Lung (tissue), 17 donors: ENCODE measurements at places on chromosomes 3 and 15. TPM values are rescaled to one million over a fixed set of nuclear protein-coding genes. Genes with fewer than 3 reads are reported as not detected.

DNA sequence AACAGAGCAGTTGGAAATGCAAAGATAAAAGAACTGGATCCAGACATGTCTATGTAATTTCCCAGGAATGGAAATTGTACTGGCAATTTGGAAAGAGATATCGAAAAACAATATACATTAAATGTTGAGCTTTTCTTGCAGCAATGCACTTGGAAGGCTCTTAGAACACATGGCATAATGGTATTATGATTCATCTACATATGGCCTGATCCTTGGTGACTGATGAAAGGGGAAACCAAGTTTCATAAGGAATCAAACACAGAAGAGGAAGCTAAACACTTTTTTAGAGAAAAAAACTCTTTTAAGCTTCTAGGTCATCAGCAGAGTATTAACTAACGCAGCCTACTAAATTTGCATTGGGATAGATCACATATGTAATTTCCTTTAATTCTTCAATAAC, 12.4 kb upstream of the GREM1 start:
- no peak for DNase-seq
- H3K27ac ChIP-seq, result no peak overlapping the region
- H3K4me1 ChIP-seq, result no peaks in the 10 kb centered on the region
- H3K36me3 ChIP-seq, result no peaks in the 10 kb centered on the region
- H3K4me3 ChIP-seq, result no peak overlapping the region

Gene CTXN2
- total RNA-seq, result not detected

- no peaks in the 10 kb centered on the region for H3K4me1 ChIP-seq
- no peaks in the 10 kb centered on the region for H3K27me3 ChIP-seq
- peak; percentile 88 for DNase-seq
- no peaks in the 10 kb centered on the region for H3K36me3 ChIP-seq
Measured at GRCh38 chr3:106327696-106328025, 458.8 kb upstream of the CBLB start.

- H3K27me3 ChIP-seq, result no peaks in the 10 kb centered on the region
- no peaks in the 10 kb centered on the region for H3K4me1 ChIP-seq
- DNase-seq, result no peak
- no peaks in the 10 kb centered on the region for H3K36me3 ChIP-seq
- H3K4me3 ChIP-seq, result no peak overlapping the region
Measured at GRCh38 chr15:49712162-49712561, 91.3 kb downstream of the DTWD1 start.

Gene ABI3BP
- 86.7 TPM for total RNA-seq

DNA sequence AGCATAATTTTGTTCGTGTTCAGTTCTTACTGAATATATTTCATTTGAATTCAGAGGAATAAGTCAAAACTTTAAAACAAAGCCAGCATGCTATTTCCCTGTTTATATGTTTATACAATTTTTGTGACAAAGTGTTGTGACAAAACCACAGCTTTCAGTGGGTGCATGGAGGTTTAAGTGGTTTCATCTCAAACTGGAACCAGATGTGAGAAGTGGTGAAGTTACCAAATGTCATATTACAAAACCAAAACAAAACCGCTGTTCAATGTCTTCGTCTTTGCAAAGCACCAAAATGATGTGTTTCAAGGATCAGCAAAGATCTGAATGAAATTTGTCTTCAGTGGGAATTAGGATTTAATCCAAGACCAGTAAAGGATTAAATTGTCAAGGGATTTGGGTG, 59.3 kb upstream of the OSTN start:
- H3K4me3 ChIP-seq, result no peak overlapping the region
- H3K27ac ChIP-seq, result no peak overlapping the region
- no peaks in the 10 kb centered on the region for H3K4me1 ChIP-seq
- H3K27me3 ChIP-seq, result no peaks in the 10 kb centered on the region
- no peaks in the 10 kb centered on the region for H3K36me3 ChIP-seq
- DNase-seq, result no peak

DNA sequence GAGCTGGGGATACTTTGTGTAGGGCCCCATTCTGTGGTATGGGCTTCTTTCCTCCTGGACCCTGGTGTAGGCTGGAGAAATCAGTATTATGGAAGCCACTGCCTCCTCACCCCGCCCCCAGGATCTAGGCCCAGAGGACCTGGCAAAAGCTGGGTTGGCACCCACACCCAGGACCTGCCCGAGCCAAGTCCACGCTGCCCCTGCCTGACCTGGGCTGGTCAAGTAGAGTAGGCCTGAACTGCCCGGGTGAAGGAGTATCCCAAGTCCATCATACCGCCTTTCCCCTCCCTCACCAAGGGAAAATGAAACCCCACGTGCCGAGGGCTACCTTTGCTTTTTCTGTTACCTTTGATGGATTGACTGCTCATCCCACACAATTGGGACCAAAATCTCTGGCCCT, 37.7 kb upstream of the TRAK1 start:
- H3K4me3 ChIP-seq, result no peak overlapping the region
- no peaks in the 10 kb centered on the region for H3K36me3 ChIP-seq
- no peaks in the 10 kb centered on the region for H3K27me3 ChIP-seq
- peaks cover 14% of the 10 kb centered on the region for H3K4me1 ChIP-seq
- no peak for DNase-seq

- H3K27ac ChIP-seq, result peak overlapping the region; percentile 24
- H3K27me3 ChIP-seq, result no peaks in the 10 kb centered on the region
- H3K4me3 ChIP-seq, result no peak overlapping the region
- no peaks in the 10 kb centered on the region for H3K36me3 ChIP-seq
- peaks cover 16% of the 10 kb centered on the region for H3K4me1 ChIP-seq
- peak; percentile 40 for DNase-seq
Measured at GRCh38 chr3:194691481-194692283, 6.0 kb downstream of the FAM43A start.

Gene GNL3
- total RNA-seq, result 84.6 TPM

Gene ZBTB47
- total RNA-seq, result 8.6 TPM

DNA sequence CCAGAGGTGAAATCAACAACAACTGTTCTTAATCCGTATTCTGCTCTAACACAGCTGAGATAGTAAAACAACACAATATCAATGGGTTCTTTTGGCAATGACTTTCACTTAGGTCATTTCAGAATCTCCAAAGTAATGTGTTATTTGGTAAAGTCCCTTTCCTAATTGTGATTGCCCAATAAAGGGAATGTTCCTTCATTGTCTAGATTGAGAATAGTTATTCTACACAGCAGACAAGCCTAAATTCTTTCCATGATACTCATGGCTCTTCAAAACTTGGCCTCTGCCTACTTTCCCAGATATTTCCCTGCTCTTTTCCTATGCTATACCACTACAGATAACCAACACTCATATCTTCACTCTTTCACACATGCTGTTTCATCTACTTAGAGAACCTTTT, 219.8 kb downstream of the FMN1 start:
- H3K4me1 ChIP-seq, result no peaks in the 10 kb centered on the region
- no peak overlapping the region for H3K27ac ChIP-seq
- H3K4me3 ChIP-seq, result no peak overlapping the region
- DNase-seq, result no peak
- H3K27me3 ChIP-seq, result peaks cover 4% of the 10 kb centered on the region

DNA sequence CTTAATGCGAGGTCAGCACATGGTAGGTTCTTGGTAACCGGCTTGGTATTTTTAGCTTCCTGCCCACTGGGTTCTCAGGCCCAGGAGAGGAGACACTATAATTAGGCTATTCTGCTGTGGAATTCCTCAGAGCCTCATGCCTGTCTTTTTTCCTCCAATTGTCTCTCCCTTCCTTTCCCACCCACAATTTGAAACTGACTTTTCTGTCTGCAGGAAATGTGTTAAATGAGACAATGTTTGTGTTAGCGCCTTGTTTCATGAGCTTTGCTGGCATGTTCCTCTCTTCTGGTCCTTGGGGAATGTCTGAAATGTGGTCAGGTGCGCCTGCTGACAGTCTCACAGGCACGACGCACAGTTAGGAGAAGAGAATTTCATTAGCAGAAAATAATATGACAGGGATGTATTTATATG, 223.6 kb upstream of the CTNNB1 start:
- no peak overlapping the region for H3K4me3 ChIP-seq
- H3K27me3 ChIP-seq, result no peaks in the 10 kb centered on the region
- H3K27ac ChIP-seq, result no peak overlapping the region
- DNase-seq, result peak; percentile 22
- H3K4me1 ChIP-seq, result peaks cover 9% of the 10 kb centered on the region

DNA sequence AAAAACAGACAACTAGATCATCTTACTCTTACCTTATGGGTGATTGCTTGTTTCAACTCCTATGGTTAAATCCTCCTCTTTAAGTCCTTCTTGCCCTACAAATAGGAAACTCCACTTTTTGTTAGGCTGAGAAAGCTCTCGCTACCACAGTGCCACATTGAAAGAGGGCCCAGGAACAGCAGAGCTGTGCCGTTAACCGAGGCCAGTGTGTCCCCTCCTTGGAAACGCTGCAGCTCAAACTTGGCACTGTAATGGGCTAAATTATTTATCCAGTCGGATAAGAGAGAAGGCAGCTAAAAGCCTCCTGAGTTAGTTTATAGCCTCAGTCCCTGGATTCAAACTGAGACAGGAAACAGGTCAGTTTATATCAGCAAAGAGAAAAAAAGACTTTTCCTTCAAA, 46.1 kb downstream of the KBTBD12 start:
- H3K27me3 ChIP-seq, result no peaks in the 10 kb centered on the region
- H3K4me3 ChIP-seq, result no peak overlapping the region
- peaks cover 2% of the 10 kb centered on the region for H3K4me1 ChIP-seq

DNA sequence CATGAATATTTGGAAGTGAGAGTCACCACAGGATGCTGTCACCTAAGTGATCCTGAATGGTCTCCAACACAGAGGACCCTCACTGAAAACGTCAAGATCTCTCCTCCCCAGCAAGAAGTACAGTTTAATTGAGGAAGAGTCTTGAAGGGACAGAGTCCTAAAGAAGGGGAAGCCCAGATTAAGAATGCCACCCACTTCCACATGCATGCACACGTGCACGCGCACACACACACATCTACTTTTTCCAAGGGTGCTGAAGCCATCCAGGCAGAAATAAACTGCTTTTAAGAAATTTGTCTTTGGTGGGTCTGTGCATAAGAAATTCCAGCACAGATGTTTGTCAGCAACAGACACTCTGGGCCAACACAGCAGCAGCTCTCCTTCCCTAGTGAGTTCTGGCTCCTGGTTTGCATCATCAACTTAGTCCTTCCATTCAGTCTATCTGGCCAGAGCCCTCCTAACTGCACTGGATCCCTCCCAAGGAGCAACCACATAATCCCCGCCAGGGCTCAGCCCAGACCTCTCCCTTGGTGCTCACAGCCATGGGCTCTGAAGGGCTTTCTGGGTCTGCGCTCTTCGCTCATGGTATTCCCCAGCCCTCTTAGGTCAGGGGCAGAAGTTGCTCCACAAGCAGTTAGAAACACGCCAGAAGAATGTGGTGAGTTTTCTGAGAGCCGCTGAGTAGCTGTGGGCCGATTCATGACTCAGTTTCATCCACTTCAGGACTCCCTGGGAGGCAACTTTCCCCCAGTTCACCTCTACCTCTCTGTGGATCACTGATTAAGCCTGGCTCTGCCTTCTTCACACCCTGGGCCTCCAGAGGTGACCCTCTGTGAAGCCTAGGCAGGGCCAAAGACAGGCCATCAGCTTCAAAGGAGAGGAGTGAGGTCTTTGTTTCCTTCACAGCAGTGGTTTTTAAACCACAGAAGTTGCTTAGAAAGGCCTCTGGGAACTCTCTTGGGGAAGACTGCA, 132.6 kb upstream of the LIPC start:
- no peaks in the 10 kb centered on the region for H3K36me3 ChIP-seq
- H3K27me3 ChIP-seq, result no peaks in the 10 kb centered on the region
- H3K4me1 ChIP-seq, result no peaks in the 10 kb centered on the region
- H3K4me3 ChIP-seq, result no peak overlapping the region
- DNase-seq, result no peak
- H3K27ac ChIP-seq, result no peak overlapping the region

GRCh38 chr3:167843886-167844285, 108.4 kb downstream of the SERPINI1 start:
- no peaks in the 10 kb centered on the region for H3K4me1 ChIP-seq
- H3K27ac ChIP-seq, result no peak overlapping the region
- no peak overlapping the region for H3K4me3 ChIP-seq
- no peaks in the 10 kb centered on the region for H3K36me3 ChIP-seq

DNA sequence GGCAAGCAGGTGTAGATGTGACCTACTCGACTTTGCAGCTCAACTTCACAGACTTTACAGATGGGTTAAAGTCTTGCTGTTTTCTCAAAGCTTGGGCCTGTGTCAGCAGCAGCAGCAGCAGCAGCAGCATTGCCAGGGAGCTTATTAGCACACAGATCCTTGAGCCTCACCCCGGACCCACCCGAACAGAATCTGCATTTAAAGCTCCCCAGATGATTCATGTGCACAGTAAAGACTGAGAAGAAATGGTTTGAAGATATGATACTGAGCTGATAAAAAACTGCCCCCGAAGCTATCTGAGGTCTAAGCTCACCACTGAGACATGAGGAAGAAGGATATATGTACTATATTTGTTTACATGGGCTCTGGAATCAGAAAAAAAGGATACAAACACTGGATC, 231.7 kb downstream of the ARPP21 start:
- H3K36me3 ChIP-seq, result no peaks in the 10 kb centered on the region
- H3K4me3 ChIP-seq, result no peak overlapping the region
- no peaks in the 10 kb centered on the region for H3K4me1 ChIP-seq
- no peaks in the 10 kb centered on the region for H3K27me3 ChIP-seq
- no peak for DNase-seq

Gene RYR3
- 0.71 TPM for total RNA-seq

DNA sequence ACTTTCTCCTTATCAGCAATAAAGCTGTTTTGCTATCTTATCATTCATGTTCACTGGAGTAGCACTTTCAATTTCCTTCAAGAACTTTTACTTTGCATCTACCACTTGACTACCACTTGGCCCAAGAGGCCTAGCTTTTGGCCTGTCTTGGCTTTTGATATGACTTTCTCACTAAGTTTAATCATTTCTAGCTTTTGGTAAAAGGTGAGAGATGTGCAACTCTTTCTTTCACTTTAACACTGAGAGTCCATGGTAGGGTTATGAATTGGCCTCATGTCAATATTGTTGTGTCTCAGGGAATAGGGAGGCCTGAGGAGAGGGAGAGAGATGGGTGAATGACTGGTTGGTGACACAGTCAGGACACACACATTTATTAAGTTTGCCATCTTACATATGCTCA, 31.0 kb upstream of the FAM3D start:
- no peak overlapping the region for H3K4me3 ChIP-seq
- no peaks in the 10 kb centered on the region for H3K4me1 ChIP-seq
- no peak for DNase-seq
- no peaks in the 10 kb centered on the region for H3K36me3 ChIP-seq
- no peaks in the 10 kb centered on the region for H3K27me3 ChIP-seq

DNA sequence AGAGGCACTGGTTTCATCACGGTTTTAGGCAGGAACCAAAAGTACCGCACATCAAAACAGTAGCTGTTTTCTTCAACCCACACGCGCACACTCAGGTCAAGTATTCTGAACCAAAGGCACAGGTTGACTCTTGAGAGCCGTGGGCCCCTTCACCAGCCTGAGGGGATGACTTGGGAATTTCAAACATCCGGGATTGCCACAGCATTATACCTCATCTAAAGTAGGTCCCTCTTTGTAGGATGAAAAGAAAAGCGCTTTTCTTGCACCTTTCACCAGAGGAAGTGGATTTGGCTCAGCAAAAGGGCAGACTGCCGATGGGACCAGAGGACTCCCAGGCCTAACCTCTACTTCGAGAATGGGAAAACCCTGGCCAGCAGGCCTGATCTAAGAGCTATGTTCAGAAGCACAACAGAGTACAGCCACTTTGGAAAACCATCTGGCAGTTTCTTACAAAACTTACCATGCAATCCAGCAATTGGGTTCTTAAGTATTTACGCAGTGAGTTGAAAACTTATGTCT, 88.2 kb upstream of the PROK2 start:
- no peak overlapping the region for H3K4me3 ChIP-seq
- no peaks in the 10 kb centered on the region for H3K27me3 ChIP-seq
- DNase-seq, result no peak
- H3K27ac ChIP-seq, result no peak overlapping the region
